IMR-90 (cell line): ENCODE measurements at places on chromosomes 13 and 19. TPM values are rescaled to one million over a fixed set of nuclear protein-coding genes. Genes with fewer than 3 reads are reported as not detected.

Gene IGFL2
- not detected in 2 replicates for total RNA-seq

Gene JSRP1
- not detected in 2 replicates for total RNA-seq

Gene MBD3L2B
- not detected in 2 replicates for total RNA-seq

Gene PET100
- total RNA-seq = 1.4 and 5.3 TPM in 2 replicates

Gene IZUMO1
- total RNA-seq = not detected in 2 replicates

Gene MISP3
- total RNA-seq = under 0.01 TPM in 2 replicates

Gene ZNF649
- total RNA-seq = 9.2 and 10.4 TPM in 2 replicates

Gene CCDC8
- 10.2 and 10.3 TPM in 2 replicates for total RNA-seq

Gene CYP2S1
- total RNA-seq = 0.54 and 0.83 TPM in 2 replicates

Gene ZNF296
- total RNA-seq = not detected in 2 replicates

Gene PLD3
- 117 and 120 TPM in 2 replicates for total RNA-seq

Gene TNFSF13B
- 0.54 and 0.56 TPM in 2 replicates for total RNA-seq

Gene LGI4
- not detected in 2 replicates for total RNA-seq

Gene KIR3DL1
- total RNA-seq = not detected in 2 replicates

Gene TEX26
- not detected in 2 replicates for total RNA-seq

Gene C5AR1
- under 0.01 TPM in 1 of 2 replicates, not detected in the other for total RNA-seq

Gene APOE
- 0.18 TPM in 1 of 2 replicates, not detected in the other for total RNA-seq

Gene ZNF283
- total RNA-seq = 5.0 and 10.3 TPM in 2 replicates

Gene APLP1
- 4.7 and 6.7 TPM in 2 replicates for total RNA-seq

Gene MAMSTR
- 0.18 and 0.28 TPM in 2 replicates for total RNA-seq

Gene METTL21C
- not detected in 2 replicates for total RNA-seq
